Activated CD4-positive, alpha-beta T cell treated with anti-CD3 and anti-CD28 coated beads, Interleukin-2, amount 50 U/mL, for 24 hours (primary cell): ENCODE measurements at places on chromosomes 7 and 10.

DNA sequence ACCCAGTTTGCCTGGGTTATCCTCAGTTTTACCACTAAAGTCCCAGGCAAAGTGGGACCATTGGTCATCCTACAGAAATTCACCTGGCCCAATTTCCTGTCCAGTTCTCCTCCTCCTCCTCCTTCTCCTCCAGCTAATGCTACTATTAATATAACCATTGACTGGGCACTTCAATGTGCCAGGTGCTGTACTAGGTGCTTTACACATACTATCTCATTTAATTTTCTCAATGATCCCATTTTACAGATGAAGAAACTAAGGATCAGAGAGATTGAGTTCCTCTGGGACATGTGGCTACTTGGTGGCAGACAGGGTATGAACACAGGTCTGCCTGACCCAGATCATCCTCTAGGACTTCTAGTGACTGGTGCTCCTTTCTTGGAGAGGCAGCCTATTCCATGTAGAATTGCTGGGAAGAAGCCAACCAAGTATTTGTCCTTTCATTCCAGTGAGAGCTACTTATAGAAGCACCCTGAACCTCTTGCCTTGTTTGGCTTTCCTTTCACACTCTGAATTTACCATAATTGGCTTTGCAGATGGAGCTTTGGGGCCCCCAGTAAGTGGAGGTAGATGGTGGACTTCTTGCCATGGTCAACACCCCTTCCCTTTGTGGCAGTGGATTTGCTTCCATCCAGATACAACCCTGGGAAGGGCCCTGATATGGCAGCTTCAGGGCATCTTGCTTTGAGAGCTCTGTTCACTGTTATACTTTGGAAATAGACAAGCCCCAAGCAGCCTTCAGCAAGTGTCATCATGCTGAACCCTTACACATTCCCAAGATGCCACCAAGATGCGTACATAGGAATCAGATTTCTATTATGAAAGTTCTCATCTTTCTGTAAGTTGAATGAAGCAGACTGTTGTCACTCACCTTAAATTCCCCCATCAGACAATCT lies 78.7 kb downstream of the MYOF start:
- no peak for DNase-seq

DNA sequence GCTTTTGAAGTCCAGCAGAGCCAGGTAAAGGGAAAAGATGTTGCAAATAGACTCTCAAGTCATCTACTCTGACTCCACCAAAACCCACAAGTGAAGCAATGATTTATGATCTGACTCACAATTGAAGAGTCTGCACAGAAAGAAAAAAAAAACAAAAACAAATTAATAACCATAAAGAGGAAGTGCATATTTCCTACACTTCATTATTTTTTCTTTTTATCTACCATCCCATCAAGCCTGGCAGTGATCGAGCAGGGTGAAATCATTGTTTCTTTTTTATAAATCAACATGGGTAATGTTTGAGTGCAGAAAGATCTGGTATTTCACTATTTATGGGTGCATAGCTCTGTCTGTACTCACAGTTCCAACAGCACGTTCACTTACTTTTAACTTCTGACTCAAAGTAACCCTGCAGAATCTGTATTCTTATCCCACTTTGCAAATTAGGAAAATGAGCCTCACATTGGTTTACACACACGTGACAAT lies 829.0 kb downstream of the TNS3 start:
- no peak for DNase-seq

GRCh38 chr7:85320699-85321476 lies 134.0 kb upstream of the SEMA3D start:
- DNase-seq = no peak

DNA sequence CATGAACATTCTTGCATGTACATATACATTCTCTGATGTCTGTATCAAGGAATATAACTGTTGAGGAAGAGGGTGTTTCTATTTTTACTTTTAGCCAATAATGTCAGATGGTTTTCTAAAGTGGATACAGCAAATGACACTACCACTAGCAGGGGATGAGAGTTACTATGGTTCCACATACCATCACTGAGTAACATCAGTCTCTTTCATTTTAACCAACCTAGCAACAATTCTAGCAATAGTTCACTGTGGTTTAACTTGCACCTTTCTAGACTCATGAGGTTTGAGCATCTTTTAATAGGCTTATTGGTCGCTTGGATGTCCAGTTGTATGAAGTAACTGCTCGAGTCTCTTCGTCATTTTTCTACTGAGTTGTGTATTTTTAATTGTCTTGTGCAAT lies 68.5 kb upstream of the ZNF746 start:
- no peak for DNase-seq

GRCh38 chr10:87058171-87058570 lies 36.5 kb downstream of the GLUD1 start:
- DNase-seq = no peak

GRCh38 chr7:80182630-80183276 lies 48.1 kb downstream of the GNAI1 start:
- no peak for DNase-seq

- DNase-seq = no peak
Measured at GRCh38 chr7:40538281-40538680, 403.5 kb downstream of the SUGCT start.

GRCh38 chr10:55273946-55274345 lies 472.9 kb upstream of the PCDH15 start:
- DNase-seq = no peak

- no peak for DNase-seq
Measured at GRCh38 chr10:52217531-52217930, 96.5 kb upstream of the DKK1 start.

DNA sequence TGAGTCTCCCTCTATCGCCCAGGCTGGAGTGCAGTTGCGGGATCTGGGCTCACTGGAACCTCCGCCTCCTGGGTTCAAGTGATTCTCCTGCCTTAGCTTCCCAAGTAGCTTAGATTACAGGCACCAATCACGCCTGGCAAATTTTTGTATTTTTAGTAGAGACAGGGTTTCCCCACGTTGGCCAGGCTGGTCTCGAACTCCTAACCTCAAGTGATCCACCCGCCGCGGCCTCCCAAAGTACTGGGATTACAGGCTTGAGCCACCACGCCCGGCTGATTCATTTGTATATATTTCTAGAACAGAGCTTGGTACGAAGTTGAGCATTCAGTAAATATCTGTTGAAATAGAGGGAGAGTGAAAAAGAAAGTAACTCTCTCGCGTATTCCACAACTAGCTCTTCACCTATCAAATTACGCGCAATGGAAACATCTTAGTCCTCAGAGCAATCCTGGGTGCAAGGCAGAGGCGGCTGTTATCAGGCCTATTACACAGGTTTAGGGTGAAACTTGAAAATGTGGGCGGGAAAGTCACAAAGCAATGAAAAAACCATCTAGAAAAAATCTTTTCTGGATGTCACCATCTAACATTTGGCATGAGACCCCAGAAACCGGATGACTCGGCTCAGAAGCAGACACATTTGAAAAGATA lies 707 bp upstream of the GHITM start:
- DNase-seq = peak; percentile 65

DNA sequence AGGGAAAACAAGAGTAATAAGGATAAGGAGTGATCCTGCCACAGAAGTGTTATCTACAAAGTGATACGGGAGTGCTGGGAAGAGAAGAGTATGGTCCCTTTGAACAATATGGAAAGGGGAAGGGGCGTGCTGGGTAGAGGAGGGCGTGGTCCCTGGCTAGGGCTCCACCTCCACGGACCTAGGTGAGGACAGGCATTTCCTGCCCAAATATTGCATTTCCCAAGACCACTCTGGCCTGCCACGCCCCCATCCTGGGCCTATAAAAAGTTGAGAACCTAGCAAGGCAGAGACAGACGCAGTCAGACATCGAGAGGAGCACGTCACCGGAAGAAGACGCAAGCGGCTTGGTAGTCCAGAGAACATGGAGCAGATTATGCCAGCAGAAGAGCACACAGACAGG lies 22.8 kb downstream of the VSTM4 start:
- no peak for DNase-seq

- no peak for DNase-seq
Measured at GRCh38 chr10:9950070-9950469, 1067.6 kb upstream of the CELF2 start.

- no peak for DNase-seq
Measured at GRCh38 chr7:151705636-151706276, 171.2 kb downstream of the PRKAG2 start.

GRCh38 chr10:111076682-111077478 lies at the start of gene ADRA2A:
ADRA2A (plus strand) TSS chr10:111077029; CDS start chr10:111077997, 968 bp downstream.
- DNase-seq = no peak

GRCh38 chr10:92074126-92074887 lies 150.7 kb downstream of the BTAF1 start:
- DNase-seq = no peak
